ENCODE measurements at places on chromosomes 3 and 15.
A peak's percentile ranks its signal among the peaks of the same experiment; 100 is the strongest.

GRCh38 chr3:195895861-195896360 is 12.4 kb downstream of the TNK2 start:
- DNase-seq = no peak

GRCh38 chr3:11438646-11439045 is 166.4 kb downstream of the ATG7 start:
- no peak for DNase-seq

GRCh38 chr3:37989821-37990480 is 635 bp upstream of the VILL start:
- no peak for DNase-seq

GRCh38 chr3:138862924-138863775 is 28.4 kb upstream of the PIK3CB start:
- DNase-seq = no peak

DNA sequence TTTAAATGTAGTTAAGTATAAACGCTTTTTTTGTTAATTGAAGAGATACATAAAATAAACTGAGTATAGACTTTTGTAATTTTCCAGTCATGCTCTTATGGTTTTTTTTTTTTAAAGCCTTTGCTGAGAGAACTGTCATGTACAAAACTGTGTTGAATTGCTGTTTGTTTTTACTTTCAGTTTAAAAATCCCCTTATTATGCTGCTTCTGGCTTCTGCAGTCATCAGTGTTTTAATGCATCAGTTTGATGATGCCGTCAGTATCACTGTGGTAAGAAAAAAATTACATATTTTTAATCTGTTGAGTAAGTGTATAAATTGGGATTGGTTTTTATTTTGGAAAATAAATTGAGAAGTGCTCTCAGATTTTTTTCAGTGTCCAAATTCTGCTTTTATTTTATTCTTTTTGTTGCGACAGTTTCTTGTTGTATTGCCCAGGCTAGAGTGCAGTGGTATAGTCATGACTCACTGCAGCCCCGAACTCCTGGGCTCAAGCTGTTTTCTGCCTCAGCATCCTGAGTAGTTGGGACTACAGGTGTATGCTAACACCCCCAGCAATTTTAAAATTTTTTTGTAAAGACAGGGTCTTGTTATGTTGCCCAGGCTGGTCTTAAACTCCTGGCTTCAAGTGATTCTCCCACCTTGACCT is 40.7 kb downstream of the ATP2C1 start:
- no peak for DNase-seq

- DNase-seq = no peak
These were observed 17.2 kb downstream of the PTX3 start for GRCh38 chr3:157453824-157454223.

DNA sequence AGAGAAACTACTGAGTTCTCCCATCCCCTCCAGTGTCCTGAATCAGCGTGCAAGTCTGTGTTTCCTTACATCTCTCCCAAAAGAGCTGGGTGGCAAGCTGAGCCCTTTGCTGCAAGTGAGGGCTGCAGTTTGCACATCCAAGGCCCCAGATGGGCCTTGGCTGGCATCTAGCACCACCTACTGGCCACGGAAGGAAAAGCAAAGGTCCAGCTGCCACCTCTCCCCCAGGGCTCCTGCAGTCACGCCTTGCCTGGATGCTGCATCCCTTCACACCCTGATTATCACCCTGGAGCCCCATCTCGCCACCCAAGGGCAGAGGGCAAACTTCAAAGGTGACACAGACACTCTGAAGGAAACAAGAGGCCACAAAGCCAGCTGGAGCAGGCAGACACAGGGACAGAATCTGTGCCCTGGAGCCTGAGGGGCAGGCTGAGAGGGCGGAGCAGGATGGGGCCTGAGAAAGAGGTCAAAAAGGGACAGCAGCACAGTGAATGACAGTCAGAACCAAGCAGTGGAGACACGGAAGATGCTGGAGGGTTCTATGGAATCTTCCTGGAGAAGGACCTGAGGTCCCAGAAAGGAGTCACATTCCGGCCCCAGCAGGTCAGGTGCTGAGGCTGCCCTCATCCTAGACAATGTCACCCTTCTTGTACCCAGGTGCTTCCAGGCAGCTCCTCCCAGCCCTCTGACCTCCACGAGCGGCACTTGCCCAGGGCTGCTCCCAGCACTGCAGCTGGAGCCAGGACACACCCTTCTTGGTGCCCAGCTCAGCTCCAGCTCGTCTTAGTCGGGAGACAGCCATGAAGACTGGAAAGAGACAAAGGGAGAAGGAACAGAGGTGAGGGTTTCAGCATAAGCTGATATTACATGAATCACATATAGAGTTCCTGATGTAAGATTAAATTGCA is 18.3 kb upstream of the NTRK3 start:
- DNase-seq = peak; percentile 10

DNA sequence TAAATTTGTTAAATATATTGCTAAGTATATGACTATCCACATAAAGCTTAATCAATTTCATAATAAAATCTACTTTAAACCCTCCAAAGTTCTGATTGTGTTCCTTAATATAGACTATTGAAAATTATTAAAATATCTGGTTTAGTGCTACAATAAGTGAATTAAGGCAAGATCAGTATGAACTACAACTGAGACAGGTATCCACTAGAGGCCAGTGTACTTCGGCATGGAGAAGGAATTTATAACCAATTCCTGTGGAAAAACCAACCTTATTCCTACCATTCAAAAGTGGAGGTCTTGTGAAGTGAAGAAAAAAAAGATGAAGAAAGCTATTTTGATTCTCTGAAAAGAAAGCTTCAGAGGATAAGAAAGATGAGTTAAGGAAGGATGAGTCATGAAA is 237.7 kb downstream of the SUCLG2 start:
- no peak for DNase-seq

GRCh38 chr3:150787741-150788370 is 24.9 kb upstream of the SIAH2 start:
- DNase-seq = peak; percentile 54

DNA sequence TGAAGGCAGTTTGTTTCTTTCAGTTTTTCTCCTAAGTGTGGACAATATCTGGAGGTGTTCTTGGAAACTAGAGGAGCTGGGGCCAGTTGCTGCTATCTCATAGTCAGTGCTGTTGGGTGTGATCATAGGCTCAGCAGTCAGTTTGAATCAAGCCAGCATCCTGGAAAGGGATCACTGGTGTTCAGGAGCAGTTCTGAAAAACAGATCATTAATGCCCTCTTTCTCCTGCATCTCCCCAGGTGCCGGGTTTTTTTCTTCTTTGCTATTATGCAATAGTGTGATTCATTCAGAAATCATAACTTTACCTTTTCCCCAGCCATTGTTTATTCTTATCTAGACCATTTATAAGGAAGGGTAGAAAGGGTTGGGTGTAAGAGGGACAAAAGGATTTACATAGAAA is 24.0 kb downstream of the LNP1 start:
- DNase-seq = no peak

DNA sequence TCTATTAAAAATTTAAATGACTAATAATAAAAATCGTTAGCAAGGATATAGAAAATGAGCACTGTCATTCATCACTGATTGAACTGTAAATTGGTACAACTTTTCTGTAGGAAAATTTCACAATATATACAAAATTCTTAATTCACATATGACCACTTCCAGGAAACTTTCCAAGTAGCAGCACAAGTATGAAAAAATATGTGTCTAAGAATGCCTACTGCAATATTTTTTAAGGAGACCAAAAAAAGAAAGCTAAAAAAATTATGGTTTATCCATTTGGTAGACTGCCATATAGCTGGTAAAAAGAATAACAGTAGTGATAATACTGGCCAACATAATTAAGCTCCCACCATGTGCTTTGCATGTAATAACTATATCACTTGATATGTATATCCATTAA is 59.2 kb downstream of the KLHL6 start:
- no peak for DNase-seq

DNA sequence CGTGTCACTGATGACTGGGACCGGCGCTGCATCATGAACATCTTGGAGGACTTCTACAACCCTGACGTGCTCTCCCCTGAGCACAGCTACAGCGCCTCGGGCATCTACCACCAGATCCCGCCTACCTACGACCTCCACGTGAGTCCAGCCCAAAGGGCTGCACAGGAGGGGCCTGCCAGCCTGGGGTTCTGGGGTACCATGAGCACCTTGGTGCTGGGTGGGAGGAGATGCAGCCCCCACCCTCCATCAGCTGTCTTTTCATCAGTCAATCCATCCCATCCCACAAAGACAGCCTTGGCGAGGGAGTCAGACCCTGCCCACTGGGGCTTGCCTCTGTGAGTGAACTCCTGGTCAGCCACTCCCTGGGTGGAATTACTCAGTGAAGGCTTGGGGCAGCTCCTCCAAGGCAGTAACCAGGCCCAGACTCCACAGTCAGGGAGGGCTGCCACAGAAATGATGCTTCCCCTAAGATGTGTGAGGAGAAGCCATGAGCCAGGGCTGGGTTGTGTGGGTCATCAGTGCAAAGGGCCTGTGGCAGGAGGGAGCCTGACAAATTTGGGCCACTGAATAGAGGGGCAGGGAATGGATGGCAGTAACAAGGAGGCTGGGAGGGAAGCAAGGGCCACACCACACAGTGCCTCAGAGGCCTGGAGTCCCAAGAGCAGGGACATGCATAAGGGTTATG is 47.9 kb downstream of the SEMA3G start:
- no peak for DNase-seq

DNA sequence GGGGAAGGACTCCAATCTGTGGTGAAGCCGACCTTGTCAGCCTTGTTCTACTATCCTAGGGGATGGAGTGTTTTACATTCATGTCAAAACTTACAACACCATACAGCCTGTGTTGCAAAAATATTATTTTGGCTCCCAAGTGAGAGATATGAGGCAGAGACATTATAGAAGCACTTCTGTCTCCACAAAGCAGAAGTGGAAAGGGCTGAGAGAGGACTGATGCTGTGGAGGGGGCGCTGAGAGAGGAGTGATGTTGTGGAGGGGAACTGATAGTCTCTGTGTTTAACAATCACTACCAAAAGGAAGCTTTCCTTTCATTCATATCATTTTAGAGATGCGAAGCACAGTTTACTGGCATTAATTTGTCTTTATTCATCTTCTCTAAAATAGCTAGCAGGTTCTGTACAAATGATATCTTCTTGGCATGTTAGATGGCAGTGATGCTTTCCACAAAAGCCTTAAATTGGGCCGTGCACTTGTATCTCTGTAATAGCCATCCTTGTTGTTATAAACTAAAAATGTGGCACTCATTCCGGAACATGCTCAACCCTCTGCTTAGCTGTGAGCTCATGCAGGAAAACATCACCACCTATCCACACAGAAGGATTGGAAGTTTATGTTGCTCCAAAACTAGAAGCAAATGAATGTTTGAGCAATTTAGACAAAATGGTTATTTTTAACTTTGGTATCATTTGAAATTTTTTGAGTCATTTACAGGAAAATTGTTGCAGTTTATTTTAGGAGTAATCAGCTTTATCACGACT is 134.6 kb upstream of the TP63 start:
- DNase-seq = no peak

- DNase-seq = no peak
These were observed 12.1 kb downstream of the PTPRG start for GRCh38 chr3:61573441-61573840.

GRCh38 chr3:149005416-149005815 is 14.1 kb downstream of the GYG1 start:
- DNase-seq = no peak

DNA sequence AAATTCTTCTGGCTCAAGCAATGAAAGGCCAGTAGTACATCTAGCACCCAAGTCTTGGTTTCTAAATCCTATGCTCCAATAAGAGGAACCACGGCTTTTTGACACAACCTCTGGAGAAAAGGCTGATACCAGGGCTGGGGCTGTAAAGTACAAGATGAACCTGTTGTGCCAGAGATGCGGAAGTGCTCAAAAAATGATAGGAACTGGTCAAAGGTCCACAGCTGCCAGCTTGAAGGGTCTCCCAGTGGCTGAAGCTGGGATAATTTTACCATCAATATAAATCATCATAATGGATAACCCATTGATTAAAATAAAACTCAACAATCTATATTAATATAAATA is 558 bp upstream of the NCEH1 start:
- DNase-seq = no peak

GRCh38 chr15:42490291-42490670 is 660 bp downstream of the ZNF106 start:
- DNase-seq = no peak

DNA sequence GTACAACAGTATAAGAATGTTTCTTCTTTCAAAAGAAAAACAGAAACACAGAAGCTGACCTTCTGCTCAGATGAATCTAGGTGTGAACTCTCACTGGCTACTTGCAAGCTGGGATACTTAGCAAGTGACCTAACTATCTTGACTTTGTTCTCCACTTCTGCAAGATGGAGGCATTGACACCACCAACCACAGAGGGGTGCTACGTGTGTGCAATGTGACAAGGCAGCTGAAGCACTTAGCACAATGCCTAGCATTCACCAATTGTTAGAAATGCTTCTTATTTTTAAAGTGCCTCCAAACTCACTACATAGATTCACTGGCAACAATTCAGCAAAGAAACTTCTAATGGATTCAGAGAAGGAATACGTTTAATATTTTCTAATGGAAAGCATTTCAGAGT is 331.4 kb upstream of the WNT5A start:
- no peak for DNase-seq

DNA sequence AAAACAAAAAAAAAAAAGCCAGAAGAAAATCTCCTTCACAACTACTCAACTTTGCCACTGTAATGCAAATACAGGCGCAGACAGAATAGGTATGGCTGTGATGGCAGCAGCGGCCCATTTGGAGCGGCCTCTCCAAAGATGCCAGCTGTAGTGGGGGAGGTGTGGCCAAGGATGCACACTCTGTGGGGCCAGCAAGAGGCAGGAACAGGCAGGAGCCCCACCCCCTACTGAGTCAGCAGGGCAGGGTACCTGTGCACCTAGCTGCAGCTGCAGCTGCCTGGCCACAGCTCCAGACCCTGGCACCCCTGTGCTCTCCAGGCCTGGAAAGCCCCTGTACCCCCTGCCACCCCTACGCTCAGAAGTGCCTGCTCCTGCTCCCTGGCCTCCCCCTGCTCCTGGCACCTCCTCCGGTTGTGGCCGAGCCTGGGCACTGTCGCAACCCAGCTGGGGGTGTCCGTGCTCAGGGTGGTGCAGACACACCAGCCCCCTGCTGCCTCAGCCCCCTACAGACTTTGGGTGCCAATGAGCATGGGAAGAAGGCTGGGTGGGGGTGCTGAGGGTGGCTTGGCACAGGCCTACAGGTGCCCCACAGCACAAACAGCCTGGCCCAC is 312.7 kb downstream of the ULK4 start:
- DNase-seq = no peak

- DNase-seq = no peak
These were observed 36.6 kb downstream of the DMXL2 start for GRCh38 chr15:51585986-51586385.

GRCh38 chr3:71951361-71951760 is 166.4 kb upstream of the PROK2 start:
- no peak for DNase-seq

DNA sequence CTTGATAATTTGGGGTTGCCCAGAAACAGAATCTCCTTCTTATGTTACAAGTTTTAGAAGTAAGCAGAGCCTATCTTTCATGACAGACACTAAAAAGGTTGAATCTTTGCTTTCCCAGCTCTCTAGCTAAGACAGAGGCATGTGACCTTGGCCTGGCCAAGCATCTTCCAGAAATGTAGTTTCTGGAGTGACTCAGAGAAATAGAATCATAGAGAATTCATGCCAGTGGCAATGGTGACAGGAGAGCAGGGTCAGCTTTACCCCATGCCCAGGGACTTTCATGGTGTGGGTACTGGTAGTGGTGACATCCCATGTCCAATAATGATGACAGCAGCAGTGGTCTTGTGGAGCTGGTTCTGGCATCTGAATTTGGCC is 4.0 kb upstream of the PARP6 start:
- DNase-seq = no peak
